Activated CD8-positive, alpha-beta T cell treated with anti-CD3 and anti-CD28 coated beads for 36 hours (primary cell): ENCODE measurements at places on chromosomes 6 and 20.

DNA sequence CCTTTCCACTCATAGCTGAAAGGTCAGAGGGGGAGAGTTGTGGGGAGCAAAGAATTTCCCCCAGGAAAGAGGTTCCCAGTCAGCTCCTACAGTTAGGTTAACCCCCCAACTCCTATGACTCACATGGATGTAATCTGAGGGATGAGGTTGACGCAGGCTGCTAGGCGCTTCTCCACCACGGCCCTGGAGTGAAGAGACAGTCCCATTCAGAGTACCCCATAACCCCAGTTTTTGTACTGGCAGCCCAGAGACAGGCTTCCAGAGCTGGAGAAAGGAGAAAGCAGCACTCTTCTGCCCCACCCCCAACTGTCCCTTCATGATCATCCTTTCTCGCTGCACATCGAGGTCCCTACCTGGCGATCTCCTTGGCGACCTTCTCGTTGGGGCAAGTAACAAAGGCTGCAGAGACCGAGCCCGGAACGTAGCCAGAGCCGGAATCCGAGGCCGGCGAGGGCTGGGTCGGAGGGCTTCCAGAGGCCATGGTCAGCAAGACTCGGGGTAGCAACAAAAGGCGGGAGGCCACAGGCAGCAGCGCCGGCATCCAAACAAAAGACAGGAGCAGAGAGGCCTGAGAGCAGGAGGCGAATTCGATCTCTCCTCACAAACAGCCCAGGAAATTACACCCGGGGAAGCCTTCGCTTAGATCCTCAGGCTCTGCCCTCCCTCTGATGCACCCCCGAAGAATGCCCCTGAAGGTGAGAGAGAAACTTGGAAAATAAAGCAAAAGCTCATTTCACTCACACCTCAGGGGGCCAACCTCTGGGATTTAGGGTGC lies 592 bp downstream of the CUTA start:
- peak; percentile 40 for DNase-seq

GRCh38 chr6:35046862-35047261 lies 94.3 kb downstream of the TCP11 start:
- no peak for DNase-seq

GRCh38 chr6:170006900-170007467 lies 255.6 kb downstream of the ERMARD start:
- DNase-seq, result no peak

- DNase-seq, result no peak
These were observed 29.5 kb downstream of the ANKRD60 start for GRCh38 chr20:58198901-58199355.

DNA sequence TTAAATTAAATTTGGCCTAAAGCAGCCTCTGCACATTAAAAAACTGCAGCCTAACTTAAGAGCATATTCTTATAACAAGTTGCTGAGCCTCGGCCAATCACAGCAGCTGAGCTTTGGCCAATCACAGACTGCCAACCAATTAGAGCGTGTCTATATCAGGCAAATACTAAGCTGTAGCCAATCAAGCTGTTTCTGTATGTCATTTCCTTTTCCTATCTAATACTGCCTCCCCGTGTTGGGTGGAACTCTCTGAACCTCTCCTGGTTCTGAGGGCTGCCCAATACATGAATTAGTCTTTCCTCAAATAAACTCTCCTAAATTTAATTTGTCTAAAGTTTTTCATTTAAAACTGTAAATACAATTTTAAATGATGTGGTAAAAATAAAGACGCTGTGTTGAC lies 3.9 kb upstream of the TMEM244 start:
- DNase-seq, result no peak

DNA sequence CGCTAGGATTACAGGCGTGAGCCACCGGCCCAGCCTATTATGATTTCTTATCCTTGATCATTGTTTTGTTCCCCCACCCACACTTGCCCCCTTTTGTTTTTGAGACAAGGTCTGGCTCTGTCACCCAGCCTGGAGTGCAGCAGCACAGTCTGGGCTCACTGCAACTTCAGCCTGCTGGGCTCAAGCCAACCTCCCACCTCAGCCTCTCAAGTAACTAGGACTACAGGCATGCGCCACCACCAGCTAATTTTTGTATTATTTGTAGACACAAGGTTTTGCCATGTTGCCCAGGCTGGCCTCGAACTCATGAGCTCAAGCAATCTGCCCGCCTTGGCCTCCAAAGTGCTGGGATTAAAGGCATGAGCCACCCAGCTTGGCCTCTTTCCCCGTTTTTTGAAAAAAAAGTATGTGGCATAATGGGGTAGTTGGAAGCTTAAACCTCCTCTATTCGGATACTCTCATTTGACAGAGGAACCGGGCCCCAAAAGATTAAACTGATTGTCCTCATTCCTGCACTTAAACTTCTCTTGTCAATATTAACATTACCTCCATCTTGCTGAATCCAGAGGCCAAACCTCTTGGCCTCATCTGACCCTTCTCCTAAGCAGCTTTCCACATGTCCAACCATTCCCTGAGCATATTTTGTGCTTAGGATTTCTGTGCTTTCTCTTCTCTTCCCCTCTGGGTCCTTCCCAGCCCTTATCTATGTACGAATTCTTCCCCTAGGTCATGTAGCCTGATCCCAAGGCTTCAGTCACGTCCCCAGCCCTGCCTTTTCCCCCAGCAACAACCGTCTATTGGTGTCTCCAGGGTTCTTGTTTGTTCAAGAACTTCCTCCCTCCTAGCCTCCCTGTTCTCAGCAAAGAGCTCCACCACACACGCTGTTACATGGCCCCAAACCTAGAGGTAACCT lies 6.1 kb upstream of the EZR start:
- no peak for DNase-seq

- DNase-seq, result no peak
These were observed 52.4 kb downstream of the RALY start for GRCh38 chr20:34045930-34046725.

DNA sequence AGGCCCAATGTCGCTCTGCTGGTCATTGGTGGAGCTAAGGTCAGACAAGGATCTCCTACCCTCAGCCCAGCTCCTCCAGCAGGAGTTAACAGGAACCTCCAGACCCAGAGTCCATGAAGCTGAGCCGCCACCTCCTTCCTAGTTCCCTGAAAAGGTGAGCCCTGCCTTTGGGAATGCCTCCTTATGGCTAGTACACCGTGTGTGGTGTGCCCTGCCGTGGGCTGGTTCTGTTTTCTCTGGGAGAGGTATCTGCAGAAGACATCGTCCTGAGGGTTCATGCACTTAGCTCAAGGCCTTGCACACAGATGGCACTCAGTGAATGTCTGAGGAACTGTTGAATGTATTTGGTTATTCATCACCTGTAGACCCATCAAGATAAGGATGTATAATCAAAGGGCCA lies 15.3 kb downstream of the BANF2 start:
- DNase-seq, result no peak

- no peak for DNase-seq
These were observed 20.4 kb downstream of the TCP11 start for GRCh38 chr6:35120746-35121145.

DNA sequence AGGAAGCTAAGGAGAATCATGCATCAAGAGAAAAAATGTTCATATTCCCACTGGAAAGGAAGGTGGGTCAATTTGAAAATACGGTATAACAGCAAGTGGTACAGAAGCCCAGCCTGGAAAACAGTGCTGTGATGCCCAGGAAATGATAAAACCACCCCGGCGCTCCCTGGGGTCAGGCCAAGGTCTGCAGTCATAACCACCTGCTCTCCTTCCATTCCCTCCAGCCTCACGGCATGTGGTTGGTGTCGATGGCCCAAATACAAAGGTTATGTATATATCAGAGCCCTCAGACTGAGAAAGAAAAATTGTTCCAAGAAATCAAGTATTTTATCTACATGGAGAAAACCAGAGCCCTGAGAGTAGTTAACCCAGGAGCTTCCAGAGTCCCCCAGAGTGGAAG lies 208.1 kb upstream of the CDYL start:
- no peak for DNase-seq

DNA sequence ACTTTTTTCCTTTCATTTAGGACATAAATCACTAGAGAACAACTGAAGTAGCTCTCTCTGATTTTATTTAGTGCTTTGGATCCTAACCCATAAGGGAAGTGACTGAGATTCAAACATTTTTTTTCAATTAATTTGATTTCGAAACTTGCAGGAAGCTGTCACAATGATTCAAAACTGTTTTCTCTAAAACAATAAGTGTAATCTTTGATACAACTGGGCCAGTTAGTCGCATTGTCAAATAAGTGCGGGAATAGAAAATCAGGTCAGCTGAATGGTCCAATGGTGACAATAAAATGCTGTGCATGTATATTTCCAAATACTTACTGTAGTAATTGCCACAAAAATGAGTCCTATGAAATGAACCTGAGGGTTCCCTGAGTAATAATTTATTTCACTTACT lies 930.8 kb downstream of the TFAP2A start:
- no peak for DNase-seq

GRCh38 chr20:61117725-61118124 lies 134.3 kb upstream of the CDH4 start:
- no peak for DNase-seq

DNA sequence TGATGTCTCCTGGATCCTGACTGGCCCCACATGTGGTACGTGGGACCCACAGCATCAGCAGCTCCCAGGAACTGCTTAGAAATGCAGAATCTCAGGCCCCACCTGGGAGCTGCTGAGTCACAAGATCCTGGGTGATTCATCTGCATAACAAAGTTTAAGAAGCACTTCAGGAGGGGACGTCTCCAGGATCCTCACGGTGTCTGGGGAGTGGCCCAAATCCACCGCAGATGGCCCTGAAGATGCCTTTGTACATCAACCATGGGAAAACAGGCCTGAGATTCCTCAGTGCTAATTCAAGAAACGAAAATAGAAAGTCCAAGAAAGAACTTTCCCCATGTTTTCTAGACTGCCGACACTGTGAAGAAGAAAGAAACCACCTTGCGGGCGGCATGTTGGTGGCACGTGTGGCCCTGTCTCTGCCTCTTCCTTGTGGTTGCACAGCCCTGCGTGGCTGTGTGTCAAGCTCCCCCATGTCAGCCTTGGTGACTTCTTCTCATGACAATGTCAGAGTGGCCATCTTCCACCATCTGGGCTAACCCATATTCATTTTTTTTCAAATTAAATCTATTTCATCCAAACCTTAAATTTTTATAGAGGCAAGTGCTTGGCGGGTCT lies 26.1 kb downstream of the RRBP1 start:
- peak; percentile 22 for DNase-seq

- DNase-seq, result no peak
These were observed 7.3 kb downstream of the SLC2A4RG start for GRCh38 chr20:63746751-63747315.

DNA sequence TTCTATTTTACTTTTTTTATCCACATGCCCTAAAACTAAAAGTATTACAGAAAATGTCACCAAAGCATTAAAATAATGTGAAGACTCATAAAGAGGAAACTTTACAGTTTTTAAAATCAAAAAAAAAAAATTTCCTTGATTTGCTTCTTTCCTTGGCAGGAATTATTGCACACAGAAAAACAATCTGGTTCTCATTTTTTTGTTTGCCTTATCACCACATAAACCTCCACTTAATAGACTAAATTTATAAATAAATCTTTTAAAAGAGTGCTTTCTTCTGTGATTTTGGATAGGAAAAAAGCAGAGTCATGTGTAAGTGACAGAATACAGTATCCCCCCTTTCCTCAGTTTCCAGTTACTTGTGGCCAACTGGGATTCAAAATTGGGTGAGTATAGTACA lies 695.1 kb upstream of the CITED2 start:
- DNase-seq, result no peak

DNA sequence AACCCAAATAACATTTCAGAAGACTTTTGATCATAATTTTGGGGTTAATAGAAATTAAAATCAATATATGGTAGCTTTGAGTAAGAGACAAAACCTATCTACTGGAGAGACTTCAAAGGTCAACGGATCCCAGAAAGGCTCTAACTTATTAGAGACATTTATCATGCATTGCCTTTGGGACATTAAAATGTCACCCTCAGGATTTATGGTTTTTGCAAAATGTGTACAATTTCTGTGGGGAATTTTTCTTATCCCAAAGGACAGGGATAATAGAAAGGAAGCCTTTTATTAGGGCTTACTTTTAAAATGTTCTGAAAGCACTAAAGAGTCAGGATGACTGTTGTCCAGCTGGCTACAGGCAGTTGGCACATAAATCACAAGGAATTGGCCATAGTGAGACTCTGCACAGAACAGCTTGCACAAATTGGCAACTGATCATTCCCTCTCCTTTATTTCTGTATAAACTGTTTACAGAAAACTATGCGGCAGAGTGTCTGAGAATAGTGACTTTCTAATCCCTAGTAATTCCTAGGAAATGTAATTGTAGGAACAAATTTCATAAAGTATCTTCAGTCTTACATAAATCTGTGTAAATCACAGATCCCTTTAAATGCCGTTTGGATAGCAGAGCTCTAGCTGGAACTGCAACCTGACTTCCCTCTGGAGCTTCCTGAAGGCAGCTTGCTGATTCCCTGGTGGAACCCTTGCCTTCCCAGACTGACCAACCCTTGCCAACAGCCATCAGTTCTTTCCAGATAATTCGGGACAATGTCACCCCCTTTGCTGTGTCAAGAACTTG lies 201.1 kb upstream of the PREP start:
- no peak for DNase-seq

GRCh38 chr6:166078294-166078693 lies 89.4 kb downstream of the TBXT start:
- no peak for DNase-seq

DNA sequence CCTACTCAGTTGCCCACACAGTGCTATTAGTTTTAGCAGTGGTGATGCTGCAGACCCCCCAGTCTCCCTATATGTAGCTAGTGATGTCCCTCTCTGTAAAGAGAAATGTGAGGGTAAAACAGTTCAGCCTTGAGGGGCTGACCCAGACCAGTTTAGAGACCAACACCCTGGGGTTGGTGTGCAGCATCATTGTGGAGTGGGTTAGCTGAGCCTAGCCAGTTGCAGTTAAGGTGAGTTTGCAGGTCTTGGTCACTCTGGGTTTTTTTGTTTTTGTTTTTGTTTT lies 401 bp upstream of the B3GALT4 start:
- DNase-seq, result no peak

DNA sequence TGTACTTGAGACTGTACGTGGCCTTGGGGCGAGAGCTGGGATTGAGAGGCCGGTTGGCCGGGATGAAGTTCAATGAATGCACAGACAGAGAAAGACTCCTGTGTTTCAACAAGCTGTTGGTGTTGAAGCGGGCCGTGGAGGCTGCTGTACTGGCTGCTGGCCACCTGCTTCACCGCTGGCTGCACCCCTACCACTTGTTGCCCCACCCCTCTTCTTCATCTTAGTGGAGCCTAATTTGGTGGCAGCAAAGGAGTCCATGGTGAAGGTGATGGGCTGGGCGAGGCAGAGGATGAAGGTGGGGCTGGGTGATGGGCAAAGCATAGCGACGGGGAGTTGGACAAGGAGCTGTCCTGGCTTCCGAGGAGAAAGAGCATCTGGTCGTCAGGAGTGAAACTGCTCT lies 7.2 kb upstream of the ZSCAN9 start:
- DNase-seq, result no peak

DNA sequence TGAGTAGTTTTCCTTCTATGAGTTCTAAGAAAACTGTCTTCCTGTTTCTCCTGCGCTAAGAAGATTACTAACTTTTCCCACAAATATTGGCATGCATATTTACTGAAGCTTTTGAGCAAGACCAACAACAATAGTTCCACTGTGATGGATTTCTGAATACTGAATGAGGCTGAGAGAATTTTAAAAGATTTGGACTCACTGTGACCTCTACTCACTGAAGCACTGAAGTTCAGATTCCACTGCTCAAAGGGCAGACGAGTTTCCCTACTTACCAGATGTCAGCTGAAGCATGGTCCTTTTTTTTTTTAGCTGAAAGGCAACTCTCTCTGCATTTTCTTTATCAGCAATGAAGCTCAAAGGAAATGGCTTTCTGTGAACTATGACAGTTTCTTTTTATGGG lies 718.5 kb downstream of the RFPL4B start:
- no peak for DNase-seq

GRCh38 chr6:18330548-18331081 lies 56.5 kb upstream of the RNF144B start:
- DNase-seq, result no peak
